ENCODE measurements at places on chromosomes 12 and 14.
A peak's percentile ranks its signal among the peaks of the same experiment; 100 is the strongest.

- no peak for DNase-seq
These were observed 93.5 kb downstream of the CCDC92 start for GRCh38 chr12:123879101-123879500.

DNA sequence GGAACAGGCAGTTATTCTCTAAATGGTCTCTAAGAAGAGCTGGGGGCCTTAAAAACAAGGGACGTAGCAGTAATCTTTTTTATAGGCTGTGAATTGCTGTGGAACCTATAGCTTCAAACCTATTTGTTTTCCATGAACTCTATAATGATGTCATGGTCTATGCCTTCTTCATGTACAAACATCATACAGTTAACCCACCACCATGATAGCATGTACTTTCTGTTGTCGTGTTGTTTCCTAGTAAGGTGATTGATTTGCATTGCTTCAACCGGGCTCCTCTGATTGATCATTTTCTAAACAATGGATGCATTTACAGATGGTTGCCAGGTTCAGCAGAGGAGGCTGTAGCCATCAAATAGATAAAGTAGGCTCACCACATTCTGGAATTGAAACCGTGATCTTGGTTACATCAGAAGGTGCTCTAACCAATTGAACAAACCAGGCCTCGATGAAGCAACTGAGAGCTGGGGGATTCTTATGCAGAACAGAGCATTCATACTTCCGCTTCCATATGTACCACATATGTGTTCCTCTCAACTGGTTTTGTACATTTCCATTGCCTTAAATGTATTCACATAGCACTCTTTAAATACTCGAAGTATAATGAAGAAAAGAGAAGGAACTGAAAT, 25.6 kb upstream of the PCNX1 start:
- no peak for DNase-seq

DNA sequence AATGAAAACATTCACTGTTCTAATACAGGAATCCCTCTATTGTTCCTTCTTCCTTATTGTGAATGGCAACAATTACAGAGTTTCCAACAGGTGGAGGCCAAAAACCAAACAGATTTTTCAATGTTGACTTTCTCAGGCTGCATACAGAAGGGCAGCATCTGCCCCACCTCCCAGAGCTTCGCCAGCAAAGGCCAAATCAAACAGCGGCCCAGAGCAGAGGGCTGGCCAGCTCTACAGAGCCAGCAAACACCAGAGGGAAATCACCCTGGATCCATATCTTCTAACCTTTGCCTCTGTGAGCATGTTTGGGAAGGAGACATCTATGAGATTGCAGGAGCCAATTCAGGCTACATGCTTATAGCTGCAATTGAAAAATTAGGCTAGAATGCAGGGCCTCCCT, 4.4 kb upstream of the CRACR2A start:
- DNase-seq: no peak

- DNase-seq: no peak
These were observed 539.3 kb upstream of the TBX3 start for GRCh38 chr12:115223322-115223721.

DNA sequence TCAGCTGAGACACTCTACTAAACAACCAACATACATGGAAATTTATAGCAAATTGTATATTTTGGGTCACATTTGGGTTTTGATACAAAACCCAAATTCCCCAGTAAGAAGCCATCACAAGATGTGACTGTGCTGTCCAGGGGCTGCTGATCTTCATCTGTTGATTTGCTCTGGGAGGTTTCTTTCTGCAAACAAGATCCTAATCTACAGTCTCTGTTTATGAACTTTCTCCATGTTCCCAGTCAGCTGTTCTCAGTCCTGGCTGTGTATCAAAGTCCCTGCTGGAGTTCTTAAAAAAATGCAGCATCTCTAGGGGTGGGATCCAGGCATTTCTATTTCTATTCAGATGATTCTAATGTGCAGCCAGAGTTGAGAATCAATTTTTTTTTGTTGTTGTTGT, 85.1 kb downstream of the ATP23 start:
- no peak for DNase-seq

DNA sequence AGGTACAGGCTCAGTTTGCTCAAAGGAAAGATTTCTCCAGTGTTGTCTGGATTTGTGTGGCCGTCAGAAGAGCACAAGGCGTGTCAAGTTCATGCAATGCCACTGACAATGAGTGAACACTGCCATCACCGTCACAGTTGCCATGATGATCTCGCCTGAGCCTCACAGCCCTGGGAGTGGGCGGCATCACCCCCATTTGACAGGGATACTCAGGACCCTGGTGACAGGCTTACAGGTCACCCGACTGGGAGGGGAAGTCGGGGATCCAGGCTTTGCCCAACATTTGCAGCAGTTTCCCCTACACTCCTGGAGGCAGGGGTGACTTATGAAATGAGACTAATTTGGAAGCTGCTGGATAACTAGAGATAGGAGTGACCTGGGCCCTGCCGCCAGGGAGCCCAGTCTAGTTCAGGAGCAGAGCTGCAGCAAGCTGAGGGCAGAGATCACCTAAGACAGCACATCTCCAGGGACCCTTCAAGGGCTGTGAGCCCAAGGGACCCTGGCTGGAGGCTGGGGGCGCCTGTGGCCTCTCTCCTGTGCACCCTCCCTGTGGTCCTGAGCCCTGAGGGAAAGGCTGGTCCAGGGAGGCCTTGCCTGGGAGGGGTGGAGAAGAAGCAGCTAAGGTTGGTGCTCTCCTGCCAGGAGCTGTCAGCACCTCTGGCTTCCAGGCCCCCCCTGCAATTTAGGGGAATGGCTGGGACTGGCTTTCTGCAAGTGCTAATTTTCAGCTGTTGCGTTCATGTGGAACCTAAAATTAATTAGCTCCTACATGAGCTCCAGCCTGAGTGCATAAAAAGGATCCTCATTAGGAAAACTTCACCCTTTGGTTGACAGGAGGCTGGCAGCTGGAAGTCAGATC, 32.4 kb upstream of the BEGAIN start:
- DNase-seq: no peak

DNA sequence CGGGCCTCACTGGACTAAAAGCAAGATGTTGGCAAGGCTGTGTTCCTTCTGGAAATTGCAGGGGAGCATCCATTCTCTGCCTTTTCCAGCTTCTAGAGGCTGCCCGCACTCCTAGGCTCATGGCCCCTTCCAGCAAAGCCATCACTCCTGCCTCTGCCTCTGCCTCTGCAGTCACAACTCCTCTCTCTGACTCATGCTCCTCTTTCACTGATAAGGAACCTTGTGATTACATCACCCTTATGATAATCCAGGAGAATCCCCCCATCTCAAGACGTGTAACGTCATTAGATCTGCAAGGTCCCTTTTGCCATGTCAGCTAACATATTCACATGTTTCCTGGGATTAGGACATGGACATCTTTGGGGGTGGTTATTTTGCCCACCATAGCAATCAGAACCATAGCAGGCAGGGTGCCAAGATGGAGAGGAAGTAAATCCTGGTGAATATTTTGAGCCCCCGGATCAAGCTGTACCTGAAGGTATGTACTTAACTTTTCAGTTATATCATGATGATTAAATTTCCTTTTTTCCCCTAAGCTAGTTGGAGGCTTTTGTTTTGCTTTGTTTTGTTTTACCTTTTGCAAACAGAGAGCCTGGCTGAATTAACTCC, 123.6 kb downstream of the SCARB1 start:
- no peak for DNase-seq

GRCh38 chr14:50839048-50839447, 8.1 kb upstream of the NIN start:
- no peak for DNase-seq

- no peak for DNase-seq
These were observed 136.0 kb downstream of the BCL11B start for GRCh38 chr14:99136047-99136400.

GRCh38 chr12:6195665-6196535, 4.3 kb upstream of the CD9 start:
- peak; percentile 95 for DNase-seq

- peak; percentile 30 for DNase-seq
These were observed 345.6 kb downstream of the PAWR start for GRCh38 chr12:79344855-79345847.

GRCh38 chr12:12327802-12328201, 22.2 kb downstream of the MANSC1 start:
- peak; percentile 60 for DNase-seq

DNA sequence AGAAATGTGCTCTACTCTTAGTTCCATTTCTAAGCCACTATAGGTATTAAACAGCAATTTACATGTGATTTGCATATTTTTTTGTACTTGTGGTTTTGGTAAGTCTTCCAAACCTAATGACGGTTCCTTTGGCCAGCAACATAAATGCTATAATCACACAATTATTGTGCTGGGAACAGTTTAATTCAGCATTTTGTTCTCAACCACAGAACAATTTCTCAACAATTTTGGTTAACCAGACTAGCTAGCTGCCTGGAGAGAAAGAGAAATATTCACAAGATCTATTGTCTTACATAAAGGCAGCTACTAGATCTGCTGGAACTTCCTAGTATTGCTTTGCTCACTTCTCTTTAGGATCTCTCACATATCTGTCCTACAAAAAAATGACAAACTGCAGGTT, 265.3 kb downstream of the SOX5 start:
- DNase-seq: no peak
